Effector memory CD8-positive, alpha-beta T cell (primary cell): ENCODE measurements at places on chromosomes 5 and 9.

DNA sequence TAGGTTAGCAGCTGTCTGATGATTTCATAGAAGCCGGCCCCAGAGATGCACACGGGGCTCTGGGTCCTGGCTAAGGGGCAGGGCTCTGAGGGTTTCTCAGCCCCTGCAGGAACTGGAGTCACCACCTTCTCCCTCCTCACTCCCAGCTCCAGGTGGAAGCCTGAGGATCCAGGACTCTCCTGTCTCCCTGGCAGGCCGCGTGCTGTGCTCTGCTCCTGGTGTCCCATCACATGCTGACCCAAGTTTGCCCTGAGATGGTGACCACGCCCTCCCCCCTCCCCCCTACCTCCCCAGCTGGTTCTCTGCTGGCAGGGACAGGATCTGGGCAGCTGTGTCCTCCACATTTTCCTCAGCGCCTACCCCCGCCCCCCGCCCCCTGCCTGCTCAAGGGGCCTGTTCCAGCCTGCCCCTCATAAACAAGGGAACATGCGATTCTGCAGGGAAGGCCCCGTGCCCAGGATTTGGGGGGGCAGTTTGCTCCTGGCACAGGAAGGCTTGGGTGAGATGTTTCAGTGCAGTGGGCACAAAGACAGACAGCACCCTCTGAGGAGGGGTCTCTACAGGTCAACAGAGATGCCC, 87.4 kb downstream of the PSD2 start:
- DNase-seq = no peak

DNA sequence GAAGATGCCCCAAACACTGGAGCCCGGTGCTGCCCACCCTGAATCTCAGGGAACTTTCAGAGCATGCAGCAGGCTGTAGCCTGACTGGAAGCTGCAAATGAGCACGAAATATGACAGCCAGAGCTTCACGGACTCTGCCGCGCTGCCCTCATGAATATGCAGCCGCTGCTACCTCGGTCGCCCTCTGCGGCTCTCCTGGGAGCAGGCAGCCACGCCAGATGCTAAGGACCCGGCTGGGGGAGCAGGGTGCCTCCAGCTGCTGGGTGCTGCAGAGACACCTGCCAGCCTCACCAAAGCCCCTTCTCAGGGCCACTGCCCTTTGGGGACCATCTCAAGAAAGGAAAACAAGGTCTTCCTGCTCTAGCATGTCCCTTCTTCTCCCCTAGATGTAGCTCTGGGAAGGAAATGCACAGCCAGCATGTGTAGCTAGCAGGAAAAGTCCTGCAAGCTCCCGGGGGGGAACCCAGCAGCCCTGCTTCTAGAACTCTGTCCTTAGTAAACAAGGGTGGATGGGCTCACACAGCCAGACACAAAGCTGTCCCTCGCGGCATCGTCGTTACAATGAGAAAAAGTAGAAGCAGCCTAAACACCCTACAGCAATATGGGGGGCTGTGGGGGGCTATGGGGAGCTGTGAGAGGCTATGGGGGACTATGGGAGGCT, 56.8 kb upstream of the OLFM1 start:
- no peak for DNase-seq

DNA sequence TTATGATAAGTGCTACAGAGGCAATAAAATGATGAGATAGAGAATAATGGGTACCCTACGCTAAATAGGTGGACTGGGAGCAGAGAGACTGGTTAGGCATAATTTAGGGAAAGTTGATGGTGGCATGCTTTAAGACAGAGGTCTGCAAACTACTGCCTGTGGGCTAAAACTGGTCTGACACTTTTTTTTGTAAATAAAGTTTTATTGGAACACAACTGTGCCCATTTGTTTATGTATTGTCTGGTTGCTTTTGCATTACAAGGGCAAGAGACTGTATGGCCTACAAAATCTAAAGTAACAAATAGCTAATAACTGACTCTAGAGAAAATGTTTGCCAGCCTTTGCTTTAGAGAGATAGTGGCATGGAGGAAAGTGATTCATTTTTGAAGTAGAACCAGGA, 2.5 kb downstream of the ERCC6L2 start:
- DNase-seq = no peak

DNA sequence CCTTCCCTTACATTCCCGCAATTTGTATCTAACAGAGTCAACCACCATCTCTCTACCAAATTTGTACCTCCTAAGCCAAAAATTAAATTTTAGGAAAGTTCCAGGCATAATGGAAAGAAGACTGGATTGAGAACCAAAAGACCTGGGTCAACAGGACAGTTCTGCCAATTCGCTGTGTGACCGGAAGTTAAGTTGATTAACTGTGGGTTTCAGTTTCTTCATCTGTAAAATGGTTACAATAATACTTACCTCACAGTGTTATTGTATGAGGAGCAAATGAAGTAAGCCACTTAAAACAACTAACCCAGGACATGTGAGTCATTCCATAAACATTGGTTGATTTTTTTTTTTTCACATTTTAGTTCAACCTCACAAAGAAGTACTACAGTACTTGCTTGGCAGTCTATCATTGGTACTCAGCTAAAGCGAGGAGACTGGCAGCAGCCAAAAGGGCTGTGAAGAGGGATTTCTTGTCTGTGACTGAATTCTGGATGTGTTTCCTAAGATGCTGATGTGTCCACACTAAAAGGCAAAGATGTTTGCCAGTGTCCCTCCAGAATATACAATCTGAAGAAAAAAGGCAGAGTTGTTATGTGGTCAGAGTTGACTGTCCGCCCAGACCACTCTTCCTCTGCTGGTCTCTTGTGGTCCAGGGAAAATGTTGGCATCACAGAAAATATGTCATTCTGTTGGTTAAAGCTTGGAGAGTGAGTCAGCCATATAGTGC, 198.6 kb downstream of the TLE1 start:
- no peak for DNase-seq

GRCh38 chr5:179122411-179123108, 62.4 kb downstream of the ZNF354C start:
- no peak for DNase-seq

- DNase-seq = no peak
Observed at GRCh38 chr9:5652821-5653220, 23.9 kb downstream of the RIC1 start.

- DNase-seq = no peak
Observed at GRCh38 chr9:129520082-129520481, 100.8 kb downstream of the C9orf50 start.

DNA sequence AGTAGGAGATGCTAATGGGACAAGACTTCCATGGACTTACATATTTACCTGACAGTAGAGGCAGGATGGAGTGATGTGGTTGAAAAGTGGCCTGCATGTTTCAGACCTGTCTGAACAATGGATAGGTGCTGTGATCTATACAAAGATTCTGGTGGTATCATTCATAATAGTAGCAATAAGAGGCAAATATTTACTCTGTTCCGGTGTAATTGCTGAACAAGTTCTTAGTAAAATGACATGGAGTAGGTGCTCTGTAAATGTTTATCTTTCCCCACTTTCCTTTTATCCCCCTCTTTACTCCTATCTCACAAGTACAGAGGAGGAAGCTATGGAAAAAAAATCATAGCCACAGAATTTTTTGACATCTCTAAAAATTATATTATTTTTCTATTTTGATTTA, 159.0 kb upstream of the SLC12A2 start:
- no peak for DNase-seq

DNA sequence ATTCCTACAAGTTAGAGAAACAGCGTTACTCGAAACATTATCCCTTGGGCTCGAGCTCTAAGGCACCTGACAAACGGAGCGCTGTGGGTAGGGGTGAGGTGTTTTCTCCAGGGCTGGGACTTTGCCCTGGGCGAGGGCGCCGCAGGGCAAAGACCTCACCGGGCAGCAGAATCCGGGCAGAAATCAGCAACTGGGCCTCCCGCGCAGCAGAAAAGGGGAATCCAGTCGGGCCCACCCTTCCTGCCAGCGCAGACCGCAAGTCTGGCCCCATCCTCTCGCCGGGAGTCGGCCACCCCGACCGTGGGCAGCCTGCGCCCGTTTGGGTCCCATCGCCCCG, 430 bp upstream of the MSH3 start:
- DNase-seq = no peak

DNA sequence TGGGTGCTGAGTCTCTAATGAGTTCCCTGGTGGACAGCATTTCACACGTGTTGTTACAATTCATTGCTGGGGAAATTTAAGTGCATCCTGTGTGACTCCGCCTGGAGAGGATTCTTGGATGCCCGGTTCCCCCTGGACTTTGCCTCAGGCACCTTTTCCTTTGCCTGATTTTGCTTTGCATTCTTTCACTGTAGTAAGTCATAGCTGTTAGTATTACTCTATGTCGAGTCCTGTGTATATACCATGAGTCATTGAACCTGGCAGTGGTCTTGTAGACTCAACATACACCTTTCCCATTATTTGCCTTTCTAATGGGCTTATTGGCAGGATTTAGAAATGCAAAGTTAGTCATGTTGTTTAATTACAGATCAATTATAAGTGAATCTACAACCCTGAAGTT, 81.9 kb upstream of the DHFR start:
- no peak for DNase-seq

DNA sequence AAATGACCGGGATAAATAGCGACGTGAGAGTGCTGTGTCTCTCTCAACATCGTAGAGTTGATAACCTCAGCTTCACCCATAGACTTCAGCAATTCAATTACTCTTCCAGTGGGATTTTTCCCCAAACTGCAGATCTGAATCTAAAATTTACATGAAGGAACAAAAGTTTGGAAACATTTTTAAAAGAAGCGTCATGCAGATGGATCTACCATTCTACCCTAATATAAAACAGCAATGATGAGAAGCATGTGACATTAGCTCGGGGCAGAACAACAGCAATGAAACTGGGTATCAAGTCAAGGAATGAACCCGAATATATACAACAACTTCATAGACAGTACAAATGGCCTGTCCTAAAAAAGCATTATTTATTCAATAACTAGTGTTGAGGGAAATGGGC, 18.8 kb downstream of the GLT6D1 start:
- DNase-seq = no peak

DNA sequence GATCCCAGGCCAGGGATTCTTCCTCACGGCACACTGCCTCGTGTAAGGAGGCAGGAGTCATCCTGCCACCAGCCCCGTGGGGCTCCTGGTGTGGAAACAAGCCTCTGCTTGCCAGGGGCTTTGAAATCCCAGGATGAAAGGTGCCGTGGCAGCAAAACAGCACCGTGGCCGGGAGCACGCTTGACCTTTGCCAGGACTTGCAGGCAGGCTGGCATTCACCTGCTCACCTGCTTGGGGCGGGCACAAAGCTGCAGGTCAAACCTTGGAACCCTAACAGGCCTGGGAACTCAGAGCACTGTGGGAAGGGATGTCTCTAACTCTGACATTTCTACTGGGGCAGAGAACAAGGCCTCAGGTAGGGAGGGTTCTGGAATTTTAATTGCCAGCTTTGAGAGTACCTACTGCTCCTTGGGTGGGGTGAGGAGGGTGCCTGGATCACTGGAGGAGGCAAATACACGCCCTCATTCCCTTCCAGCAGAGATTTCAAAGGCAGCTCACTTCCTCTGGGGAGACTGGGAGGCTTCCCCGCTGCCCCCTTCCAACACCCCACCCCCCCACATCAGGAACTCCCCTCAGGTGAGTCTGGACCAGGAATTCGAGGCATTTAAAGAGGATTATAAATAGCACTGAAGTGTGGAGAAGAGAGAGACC, 45.6 kb upstream of the STXBP1 start:
- no peak for DNase-seq

- peak; percentile 81 for DNase-seq
Observed at GRCh38 chr5:179060116-179061008, at the start of gene ZNF354C. TSS of gene ZNF354C (plus strand) at chr5:179060373. CDS start at chr5:179062069, 1,696 bp downstream.
